ENCODE measurements at places on chromosomes 2 and 18.

- DNase-seq, result no peak
These were observed 58.8 kb downstream of the GREB1L start for GRCh38 chr18:21300908-21301200.

- peak; percentile 57 for DNase-seq
These were observed 891 bp upstream of the KHK start for GRCh38 chr2:27085673-27086089.

DNA sequence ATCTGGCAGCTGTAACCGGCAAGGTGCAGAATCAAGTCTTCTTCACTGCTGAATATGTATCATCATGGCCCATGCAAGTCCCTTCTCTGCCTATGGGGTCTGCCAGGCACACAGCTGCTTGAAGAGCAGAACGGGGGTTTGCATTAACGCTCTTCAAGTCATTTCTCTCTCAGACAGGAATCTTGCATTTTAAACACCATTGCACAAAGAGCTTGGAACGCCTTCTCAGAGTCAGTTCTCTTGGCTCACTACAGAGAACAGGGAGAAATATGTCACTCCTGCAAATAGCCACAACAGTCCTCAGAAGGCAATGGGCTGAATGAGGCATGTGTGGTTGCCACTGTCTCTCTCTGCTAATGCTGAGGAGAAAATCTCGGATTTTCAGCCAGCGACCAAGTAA lies 2173.5 kb upstream of the PIK3C3 start:
- DNase-seq, result no peak

GRCh38 chr2:620004-620403 lies 57.2 kb downstream of the TMEM18 start:
- DNase-seq, result no peak

DNA sequence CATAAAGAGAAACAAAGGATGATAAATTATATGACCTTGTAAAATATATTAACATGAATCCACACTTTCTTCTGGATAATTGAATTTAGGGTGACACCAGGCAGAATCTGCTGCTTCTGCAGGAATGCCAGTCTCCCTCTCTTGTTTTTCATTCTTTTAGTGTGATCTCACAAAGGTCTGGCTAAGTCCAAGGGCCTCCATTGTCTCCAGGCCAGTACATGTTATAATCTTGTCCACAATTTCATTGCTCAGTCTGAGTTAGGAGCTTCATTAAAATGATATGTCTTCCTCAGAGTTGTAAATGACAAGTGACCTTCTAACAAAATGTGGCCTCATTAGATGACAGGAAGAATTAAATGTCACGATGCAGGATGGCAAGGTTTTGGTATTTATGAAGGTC lies 110.2 kb downstream of the APOB start:
- no peak for DNase-seq

- no peak for DNase-seq
These were observed 548.2 kb upstream of the LRRTM1 start for GRCh38 chr2:80852808-80853139.

DNA sequence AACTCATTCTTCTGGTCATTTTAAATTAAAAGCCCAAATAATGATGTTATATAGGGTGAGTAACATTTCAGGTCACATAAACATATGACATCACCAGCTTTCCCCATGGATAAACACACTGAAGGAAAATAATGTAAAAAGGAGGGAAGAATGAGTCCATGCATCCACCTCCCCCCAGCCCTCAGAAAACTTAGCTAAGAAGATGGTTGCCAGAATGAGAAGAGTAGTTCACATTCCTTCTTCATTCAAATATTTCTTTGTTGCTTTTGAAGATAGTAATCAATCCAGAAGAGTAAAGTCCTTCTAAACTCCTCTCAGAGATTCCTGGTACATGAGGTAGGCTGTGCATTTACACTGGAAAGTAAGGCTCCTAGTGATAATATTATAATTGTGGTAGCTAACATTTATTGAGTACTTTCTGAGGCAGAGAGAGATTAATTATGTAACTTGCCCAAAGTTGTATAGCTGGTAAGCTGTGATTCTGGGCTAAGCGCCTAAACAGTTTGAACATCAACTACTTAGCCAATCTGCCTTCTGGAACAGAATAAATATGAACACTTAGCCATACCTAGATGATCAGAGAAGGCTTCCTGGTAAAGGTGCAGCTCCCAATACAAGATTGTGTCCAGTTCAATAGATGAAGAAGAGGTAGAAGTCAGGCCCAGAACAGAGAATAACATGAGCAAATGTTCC lies 256.7 kb upstream of the FN1 start:
- DNase-seq, result no peak

- DNase-seq, result no peak
These were observed 80.4 kb downstream of the ROCK2 start for GRCh38 chr2:11264007-11264406.

GRCh38 chr2:207157162-207157481 lies 8.6 kb downstream of the KLF7 start:
- DNase-seq, result no peak

DNA sequence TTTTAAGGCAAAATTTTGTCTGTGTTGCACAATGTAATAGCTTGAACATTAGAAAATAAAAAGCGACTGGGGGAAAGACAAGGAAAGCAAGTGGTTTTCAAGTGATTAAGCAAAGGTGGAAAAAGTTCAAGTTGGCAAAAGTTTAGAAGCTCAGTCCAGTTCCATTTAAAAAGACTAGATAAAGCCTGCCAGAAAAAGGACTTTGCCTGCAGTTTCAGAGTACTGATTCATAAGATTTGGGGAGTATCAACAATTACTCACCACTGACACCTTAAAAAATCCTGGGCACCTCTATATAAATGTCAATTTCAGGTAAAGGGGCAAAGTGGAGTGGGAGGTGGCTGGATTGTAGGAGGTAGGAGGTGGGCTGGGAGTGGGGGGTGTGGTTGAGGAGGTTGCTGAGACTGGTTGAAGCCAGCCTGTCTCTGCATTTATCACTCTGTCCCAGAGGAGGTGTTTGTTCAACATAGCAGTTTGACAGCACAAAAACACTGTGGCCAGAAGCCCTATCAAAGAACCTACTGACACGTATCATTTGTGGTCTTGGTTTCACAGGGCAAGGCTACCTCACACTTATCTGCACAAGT lies 14.6 kb downstream of the ZEB2 start:
- no peak for DNase-seq

DNA sequence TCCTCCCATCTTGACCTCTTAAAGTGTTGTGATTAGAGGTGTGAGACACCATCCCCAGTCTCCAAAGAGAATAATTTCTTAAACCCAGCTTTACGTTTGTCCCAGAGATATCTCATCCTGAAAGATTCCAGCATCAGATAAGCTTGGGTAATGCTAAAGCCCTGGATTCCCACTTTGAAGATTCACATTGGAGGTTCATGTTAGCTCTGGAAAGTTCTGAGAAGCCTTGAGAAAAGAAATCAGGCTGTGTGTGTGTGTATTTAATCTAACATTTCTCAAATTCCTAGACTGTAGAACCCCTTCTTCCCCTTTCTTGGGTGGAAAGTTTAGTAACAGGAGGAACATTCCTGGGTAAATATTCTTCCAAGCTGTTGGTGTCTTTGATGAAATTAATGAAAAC lies 18.0 kb downstream of the ZNF532 start:
- no peak for DNase-seq
